ENCODE measurements at places on chromosomes 16 and 17. TPM values are rescaled to one million over a fixed set of nuclear protein-coding genes. Genes with fewer than 3 reads are reported as not detected.

DNA sequence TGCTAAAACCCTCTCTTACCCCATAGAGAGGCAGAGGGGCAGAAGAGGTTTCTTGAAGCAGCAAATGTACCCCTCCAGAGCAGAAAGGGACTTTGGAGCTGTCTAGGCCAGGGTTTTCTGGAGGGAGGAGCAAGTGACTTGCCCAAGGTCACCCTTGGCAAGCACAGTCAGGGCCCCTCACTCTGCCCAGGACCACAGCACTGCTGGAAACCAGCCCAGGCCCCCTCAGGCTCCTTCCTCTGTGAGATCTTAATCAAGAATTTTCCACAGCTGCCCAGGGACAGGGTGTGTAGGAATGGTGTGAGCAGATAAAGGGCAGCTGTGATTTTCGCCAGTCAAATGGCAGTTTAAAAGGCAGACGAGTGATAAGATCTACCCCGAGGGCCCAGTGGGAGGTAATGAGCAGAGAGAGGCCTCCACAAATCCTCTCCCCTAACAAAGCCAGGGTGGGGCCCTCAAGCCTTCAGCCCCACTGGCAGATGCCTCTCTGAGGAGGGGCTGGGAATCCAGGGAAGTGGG, 3.9 kb upstream of the SLC12A3 start:
- DNase-seq: no peak

- DNase-seq: no peak
These were observed 47.1 kb downstream of the SLC6A4 start for GRCh38 chr17:30188211-30188939.

- DNase-seq: peak; percentile 52
These were observed 633 bp upstream of the NOL3 start for GRCh38 chr16:67169642-67170167.

DNA sequence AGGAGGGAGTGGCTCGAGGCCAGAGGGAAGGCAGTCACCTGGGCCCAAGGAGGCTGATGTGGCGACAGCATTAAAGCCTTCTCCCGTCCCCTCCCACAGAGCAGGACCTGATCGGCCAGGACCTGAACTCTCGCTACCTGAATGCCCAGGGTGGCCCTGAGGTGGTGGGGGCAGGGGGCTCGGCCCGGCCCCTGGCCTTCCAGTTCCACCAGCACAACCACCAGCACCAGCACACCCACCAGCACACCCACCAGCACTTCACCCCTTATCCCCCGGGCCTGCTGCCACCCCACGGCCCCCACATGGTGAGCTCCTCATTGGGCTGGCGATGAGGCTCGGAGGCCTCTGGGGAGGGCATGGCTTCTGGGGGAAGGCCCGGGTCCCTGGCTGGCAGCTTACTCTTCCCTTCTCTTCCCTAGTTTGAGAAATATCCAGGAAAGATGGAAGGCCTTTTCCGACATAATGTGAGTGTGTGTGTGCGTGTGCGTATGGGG, 6.4 kb downstream of the FBRS start:
- no peak for DNase-seq

DNA sequence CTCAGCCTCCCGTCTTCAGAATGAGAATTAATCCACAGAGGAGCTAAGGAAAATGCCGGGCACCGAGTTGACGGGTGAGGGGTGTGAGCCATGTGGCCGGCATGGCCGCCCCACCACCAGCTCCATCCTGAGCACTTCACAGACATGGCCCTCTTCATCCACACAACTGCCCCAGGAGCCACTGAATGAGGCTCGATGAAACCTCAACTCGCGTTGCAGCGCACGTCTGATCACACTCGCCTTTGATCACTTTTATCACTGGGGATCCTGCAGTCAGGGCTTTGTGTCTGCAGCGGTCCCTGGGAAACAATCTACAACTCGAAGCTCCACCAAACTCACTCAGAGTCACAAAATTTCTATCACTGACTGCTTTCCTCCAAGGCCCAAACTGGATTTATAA, 46.7 kb upstream of the CDR2 start:
- DNase-seq: no peak

GRCh38 chr16:5884339-5884738, 786.7 kb upstream of the EEF2KMT start:
- no peak for DNase-seq

DNA sequence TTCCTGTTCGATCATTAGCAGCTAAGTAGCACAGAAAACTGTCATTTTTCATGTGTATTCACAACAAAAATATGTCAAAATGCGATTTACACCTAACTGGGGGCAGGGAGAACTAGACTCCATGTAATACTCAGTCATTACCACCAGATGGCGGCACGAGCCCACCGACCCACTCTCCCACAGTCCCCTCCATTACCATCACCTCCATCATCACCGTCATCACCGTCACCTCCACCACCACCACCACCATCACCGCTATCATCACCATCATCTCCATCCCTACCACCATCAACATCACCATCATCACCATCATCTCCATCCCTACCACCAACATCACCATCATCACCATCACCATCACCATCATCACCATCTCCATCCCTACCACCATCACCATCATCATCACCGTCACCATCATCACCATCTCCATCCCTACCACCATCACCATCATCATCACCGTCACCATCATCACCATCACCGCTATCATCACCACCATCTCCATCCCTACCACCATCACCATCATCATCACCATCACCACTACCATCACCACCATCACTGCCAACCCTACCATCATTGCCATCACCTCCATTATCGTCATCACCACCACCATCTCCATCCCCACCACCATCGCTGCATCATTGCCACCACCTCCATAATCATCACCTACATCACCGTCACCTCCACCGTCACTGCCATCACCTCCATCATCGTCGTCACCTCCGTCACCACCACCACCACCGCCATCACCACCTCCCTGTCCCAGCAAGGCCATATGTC, 14.4 kb downstream of the NDUFAF8 start:
- peak; percentile 63 for DNase-seq

- no peak for DNase-seq
These were observed 42.3 kb downstream of the ABCA5 start for GRCh38 chr17:69284646-69285045.

GRCh38 chr17:40909351-40909750, 24.3 kb upstream of the KRT20 start:
- peak; percentile 82 for DNase-seq

- DNase-seq: no peak
These were observed 1714.6 kb downstream of the TP53TG3F start for GRCh38 chr16:35174016-35174415.

- no peak for DNase-seq
These were observed 16.7 kb downstream of the RFFL start for GRCh38 chr17:35046740-35047283.

Gene SLC13A2
- not detected for total RNA-seq

Gene OR3A3
- not detected for total RNA-seq

Gene STH
- not detected for total RNA-seq

All from upper lobe of left lung (tissue), 6 donors.